Lung microvascular endothelial cell (primary cell): ENCODE measurements at places on chromosomes 7 and 10.

GRCh38 chr7:43844257-43844656, 25.1 kb downstream of the MRPS24 start:
- no peak for DNase-seq

GRCh38 chr7:24660546-24660945, 87.3 kb downstream of the PALS2 start:
- no peak for DNase-seq

DNA sequence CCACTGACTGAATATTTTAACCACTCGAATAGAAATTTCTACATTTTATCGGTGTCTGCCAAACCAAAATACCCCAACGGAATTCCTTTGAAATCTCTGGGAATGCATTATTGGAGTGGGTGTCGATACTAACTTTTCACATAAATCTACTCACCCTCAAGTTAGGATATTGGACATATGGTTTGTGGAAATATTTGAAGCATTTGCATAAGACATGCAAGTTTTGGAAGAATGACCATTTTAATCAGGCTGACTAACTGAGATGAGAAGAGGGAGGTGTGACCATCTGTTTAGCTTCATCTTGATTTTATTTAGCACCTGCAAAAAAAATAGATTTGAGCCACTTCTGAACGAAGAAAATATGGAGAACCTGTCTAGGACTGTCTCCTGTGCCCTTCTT, 61.2 kb downstream of the KLF6 start:
- DNase-seq, result no peak

- DNase-seq, result peak; percentile 49
These were observed 9.4 kb downstream of the LIMK1 start for GRCh38 chr7:74092964-74093471.

- no peak for DNase-seq
These were observed 768.3 kb downstream of the SORCS1 start for GRCh38 chr10:106396192-106396591.

- DNase-seq, result no peak
These were observed 928.5 kb upstream of the KCND2 start for GRCh38 chr7:119344466-119344865.

DNA sequence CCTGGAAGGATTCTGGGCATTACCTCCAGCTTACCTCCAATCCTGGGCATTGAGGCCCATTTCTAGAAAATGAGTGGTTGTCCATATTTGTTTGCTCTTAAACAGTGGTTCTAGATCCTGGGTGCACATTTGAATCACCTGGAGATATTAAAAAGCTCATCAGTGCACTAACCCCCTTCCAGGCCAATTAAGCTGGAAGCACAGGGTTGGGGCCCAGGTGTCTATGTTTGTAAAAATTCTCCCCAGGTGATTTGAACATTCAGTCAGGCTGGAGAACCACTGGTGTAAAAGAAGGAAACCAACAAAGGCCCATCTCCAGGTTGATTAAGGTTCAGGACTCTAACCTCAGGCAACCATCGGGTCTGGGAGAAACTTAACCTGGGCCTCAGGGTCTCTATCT, 102.6 kb upstream of the NANOS1 start:
- no peak for DNase-seq

DNA sequence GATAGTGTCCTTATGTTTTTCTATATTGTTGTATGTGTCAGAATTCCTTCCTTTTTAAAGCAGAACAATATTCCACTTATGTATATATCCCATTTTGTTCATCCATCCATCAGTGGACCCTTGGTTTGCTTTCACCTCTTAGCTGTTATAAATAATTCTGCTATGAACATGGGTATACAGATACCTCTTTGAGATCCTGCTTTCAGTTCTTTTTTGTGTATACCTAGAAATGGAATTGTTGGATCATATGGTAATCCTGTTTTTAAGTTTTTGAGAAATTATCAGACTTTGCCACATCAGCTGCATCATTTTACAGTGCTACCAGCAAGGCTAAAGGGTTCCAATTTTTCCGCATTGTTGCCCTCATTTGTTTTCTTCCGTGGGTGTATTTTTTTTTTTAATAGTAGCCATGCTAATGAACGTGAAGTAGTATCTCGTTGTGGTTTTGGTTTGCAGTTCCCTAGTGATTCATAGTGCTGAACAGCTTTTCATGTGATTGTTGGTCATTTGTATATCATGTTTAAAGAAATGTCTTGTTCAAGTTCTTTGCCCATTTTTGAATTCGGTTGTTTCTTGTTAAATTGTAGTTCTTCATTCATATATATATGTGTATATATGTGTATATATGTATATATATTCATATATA, 87.8 kb downstream of the LCOR start:
- no peak for DNase-seq
